ENCODE measurements at places on chromosomes 7 and 10.

DNA sequence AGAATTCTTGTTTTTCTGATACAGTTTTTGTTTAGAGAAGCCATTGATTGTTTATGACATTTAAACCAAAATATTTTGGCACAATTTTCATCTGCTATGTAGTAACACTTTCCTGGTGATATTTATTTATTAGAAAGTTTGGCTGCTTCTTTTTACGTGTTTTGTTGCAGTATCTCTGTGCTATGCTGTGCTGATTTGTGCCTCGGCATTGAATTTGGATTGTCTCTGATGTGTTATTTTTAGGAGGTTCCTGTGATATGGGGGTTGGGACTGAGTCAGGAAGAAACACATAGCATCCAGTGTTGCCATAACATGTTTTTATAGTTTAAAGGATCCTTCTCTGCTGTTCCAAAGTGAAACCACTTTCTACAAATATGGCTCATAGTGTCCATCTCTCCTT lies 1197.7 kb upstream of the LRRN3 start:
- no peak for DNase-seq

- no peak for DNase-seq
Measured at GRCh38 chr7:68892236-68892635, 706.0 kb upstream of the AUTS2 start.

DNA sequence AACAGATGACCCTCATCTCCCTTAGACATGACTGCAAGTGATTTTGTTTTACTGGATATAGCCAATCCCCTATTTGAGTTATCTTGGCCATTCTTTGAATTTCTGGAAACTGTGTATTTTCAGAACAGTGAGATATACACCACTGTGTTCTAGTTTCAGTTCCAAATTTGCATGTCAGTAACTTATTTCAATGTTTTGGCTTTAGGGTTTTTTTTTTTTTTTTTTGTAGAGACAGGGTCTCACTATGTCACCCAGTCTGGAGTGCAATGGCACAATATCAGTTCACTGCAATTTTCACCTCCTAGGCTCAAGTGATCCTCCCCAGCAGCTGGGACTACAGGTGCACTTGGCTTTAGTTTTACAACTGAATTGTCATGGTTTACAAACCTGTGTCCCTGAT lies 67.2 kb downstream of the ATAD1 start:
- no peak for DNase-seq

GRCh38 chr7:47512481-47513176 lies 69.3 kb downstream of the TNS3 start:
- no peak for DNase-seq

DNA sequence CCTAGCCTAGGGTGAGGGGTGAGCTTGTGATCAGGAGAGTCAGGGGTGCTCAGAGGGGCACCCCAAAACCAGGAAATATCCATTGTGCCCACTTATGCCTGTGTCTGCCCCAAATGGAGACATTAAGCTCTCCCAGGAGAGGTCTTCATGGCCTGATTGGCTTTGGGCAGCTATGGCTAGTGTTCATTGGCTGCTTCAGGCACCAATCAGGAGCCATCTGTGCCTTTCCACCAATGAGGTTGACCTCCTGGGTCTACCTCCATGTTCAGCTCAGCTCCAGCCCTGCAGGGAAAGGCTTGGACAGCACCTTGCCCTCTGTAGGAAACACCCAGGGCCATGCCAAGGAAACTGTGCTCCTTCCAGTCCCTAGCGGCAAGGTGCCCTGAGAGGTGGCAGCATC lies 23.9 kb upstream of the HSPB1 start:
- no peak for DNase-seq

- DNase-seq: no peak
Measured at GRCh38 chr10:129222436-129222835, 244.6 kb upstream of the MGMT start.

DNA sequence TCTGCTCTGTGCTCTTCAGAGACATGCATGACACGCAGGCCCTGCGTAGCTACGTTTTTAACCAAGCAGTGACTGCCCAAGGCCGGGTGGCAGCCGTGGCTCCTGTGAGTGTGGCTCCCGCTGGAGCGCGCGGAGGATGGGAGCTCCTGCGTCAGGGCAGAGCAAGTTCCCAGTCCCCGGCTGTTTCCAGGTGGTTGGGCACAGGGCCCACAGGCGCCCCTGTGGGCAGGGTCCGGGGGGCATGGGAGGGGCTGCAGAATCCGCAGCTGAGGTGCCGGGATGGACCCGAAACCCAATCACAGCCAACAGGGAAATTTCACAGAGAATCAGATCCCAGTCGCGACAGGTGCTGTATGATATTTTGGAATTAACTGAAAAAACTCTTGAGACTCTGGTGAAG lies 9.8 kb downstream of the NKX6-2 start:
- no peak for DNase-seq

DNA sequence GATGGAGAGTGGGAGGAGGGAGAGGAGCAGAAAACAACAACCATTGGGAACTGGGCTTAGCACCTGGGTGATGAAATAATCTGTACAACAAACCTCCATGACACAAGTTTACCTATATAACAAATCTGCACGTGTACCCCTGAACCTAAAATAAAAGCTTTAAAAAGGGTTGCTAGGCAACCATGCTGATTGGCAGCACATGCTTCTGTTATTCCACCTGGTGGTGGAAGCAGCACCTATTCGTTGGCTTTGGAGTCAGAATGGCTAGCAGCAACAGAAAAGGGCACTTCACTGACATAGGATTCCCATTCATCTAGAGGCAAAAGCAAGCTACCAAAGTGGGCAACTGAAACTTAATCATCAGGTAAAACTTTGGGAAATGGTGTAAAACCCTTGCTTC lies 57.1 kb downstream of the RELN start:
- no peak for DNase-seq

DNA sequence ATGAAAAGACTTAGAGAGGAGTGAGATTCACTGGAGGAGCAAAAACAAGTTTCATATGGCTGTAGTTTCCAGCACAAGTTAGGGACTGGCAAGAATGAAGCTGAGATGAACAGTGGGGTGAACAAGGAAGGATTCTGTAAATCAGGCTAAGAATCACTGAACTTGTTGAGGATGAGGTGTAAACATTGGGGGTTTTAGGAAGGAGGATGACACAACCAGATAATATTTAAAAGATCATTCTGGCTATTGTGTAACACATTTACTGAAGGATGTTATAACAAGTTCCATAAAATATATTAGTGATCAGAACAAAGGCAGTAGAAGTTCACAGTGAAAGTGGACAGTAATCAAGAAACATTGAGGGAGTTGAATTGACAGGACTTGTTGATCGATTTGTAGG lies 68.9 kb downstream of the CD36 start:
- no peak for DNase-seq

- no peak for DNase-seq
Measured at GRCh38 chr7:23893176-23893941, 183.3 kb downstream of the STK31 start.

- DNase-seq: no peak
Measured at GRCh38 chr7:98202367-98203195, 8.7 kb upstream of the BHLHA15 start.

DNA sequence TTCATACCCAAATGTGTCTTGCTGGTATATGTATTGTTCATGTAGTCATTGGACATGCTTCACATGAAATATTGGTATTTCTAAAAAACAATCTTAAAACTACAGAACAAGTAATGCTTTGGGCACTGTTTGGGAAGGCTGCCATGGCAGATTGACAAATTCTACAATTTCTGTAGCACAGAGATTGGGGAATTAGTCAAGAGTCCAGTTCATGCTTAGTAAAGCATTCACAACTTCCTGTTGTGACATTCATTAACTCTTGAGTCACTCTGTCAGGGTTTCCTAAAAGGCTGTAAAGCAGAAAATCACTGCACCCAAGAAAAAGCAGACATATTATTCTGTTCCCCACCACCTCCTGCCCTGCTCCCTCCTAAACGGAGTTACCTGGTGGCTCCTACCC lies 398.9 kb downstream of the PHTF2 start:
- DNase-seq: no peak

DNA sequence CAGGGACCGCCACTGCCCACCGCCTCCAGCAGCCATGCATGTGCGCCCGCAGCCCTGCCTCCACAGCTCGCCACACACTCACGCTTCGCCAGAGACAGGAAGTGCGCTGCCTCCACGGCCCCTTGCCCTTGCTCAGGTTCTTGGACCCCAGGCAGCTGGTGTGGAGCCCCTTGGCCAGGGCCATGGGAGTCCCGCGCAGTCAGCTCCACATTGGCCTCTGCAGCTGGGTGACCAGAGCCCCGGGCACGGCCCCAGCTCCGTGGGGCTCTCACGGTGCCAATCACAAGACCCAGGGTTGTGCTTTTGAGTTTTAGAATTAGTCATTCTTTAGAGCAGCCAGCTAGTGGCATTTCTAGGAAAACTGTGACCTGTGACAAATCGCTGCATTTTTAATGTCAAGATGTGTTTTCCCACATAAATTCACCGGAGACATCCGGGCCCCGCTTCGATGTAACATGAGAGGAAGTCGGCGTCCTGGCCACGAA lies 4.3 kb upstream of the UTF1 start:
- no peak for DNase-seq

- no peak for DNase-seq
Measured at GRCh38 chr10:49689882-49690510, 10.5 kb downstream of the C10orf53 start.

DNA sequence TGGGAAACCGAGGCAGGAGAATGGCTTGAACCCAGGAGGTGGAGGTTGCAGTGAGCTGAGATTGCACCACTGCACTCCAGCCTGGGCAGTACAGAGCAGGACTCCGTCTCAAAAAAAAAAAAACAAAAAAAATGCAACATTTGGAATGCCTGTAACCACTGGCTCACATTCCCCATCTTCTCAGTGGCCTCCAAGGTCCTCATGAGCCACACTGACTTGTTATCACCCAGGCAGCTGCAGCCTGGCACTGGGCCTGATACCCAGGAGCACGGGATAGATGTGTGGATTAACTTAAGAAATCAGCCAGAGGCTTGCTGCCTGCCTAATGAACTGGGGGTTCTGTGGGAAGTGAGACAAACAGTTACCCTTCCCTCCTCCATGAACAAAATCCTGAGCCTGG lies 23.0 kb downstream of the JCAD start:
- DNase-seq: no peak
